ENCODE measurements at places on chromosomes 7 and 10.

DNA sequence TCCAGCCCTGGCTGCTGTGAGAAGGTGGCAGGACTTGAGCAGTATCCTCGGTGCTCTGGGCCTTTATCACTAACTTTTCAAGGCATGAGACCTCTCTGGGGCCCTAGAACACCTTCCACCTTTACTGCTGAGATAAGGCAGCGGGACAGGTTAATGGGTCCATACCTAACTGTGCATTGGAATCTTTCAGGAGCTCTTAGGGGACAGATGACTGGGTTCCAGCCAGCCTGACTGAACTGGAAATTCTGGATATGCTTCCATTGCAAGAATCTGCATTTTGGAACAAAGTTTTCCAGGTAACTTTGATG, 73.0 kb downstream of the ATXN7L1 start:
- DNase-seq = no peak

DNA sequence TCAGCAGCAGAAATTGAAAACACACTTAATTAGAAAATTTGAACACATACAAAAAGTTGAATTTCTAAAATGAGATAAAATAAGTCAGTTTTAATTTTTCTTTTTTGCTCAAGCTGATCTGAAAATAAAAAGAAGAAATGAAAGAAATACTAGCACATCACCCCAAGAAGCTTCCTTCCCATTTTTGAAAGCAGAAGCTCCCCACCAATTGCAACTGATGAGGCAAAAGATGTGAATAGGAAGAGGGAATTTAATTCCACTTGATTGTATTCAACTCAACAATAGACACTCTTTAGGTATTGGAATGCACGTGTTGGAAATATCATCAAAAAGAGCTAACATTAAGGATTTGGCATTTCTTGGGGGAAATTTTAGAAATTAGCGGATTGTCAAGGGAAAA, 175.8 kb downstream of the TRIL start:
- no peak for DNase-seq

GRCh38 chr10:408236-408635, 273.0 kb downstream of the ZMYND11 start:
- DNase-seq = no peak

DNA sequence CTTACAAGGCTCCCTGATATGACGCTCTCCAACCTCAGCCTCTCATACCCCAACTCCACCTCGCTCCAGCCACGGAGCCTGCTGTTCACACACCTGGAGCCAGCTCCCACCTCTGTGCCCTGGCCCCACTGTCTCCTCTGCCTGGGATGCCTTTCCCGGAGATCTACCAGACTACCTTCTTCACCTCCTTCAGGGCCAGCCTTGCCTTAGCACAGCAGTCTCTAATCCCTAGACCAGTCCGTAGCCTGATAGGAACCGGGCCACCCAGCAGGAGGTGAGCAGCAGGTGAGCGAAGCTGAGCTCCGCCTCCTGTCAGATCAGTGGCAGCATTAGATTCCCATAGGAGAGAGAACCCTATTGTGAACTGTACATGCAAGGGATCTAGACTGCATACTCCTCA, 23.2 kb upstream of the SMURF1 start:
- no peak for DNase-seq

DNA sequence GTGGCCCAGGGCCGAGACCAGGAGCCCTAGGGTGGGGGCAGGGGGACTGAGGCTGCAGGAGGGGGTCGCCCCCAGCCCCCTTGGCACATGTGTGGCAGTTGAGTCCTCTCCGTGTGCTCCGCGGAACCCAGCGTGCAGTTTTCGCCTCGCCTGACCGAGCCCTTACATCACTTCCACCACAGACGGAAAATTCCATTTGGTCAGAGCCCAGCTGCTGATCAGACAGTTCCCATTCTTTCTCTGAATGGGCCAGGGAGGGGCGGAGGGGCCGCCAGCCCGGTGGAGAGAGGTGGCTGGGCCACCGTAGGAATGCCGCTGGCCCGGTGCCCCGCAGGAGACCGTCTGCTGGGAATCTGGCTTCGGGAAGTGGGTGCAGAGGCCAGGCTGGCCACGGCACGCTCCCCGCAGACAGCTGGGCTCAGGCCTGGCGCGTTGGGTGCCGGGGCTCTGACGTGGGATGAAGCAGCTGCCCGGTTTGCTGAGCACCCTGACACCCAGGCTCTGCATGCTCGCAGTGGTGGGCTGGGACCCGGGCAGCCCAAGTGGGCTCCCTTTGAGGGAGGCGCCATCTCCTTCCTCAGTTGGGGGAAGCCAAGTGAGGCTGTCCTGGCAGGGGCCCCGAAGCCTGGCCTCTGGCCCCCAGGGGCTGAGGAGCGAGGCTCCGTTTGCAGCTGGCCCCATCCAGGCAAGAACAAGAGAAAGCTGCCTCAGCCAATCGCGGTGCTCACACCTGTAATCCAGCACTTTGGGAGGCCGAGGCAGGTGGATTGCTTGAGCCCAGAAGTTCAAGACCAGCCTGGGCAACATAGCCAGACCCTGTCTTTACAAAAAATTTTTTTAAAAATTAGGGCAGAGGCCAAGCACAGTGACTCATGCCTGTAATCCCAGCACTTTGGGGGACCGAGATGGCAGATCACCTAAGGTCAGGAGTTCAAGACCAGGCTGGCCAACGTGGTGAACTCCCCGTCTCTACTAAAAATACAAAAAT, 9.9 kb downstream of the TTYH3 start:
- DNase-seq = no peak

- DNase-seq = no peak
Measured at GRCh38 chr7:117986645-117987269, 113.5 kb upstream of the CTTNBP2 start.

DNA sequence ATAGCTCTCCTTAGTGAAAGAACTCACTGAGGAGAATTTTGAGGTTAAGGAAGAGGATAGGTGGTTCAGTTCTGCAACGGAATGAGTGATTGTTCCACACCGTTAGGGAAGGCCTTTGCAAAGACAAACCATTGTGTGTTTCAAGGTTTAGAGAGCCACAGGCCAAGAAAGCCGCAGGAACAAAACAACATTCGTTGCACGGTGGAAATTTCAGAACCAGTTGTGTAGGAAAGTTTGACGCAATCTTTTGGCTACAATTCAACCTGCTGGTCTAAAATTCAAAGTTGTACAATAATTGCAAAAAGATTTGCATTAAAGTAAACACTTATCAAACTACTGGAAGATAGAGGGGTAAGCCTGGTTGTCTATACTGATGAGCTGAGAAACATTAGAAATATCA, 91.4 kb downstream of the FAM107B start:
- DNase-seq = no peak

- no peak for DNase-seq
Measured at GRCh38 chr7:148436135-148436534, 154.4 kb upstream of the C7orf33 start.

GRCh38 chr10:86684331-86685097, 16.2 kb downstream of the LDB3 start:
- DNase-seq = no peak

DNA sequence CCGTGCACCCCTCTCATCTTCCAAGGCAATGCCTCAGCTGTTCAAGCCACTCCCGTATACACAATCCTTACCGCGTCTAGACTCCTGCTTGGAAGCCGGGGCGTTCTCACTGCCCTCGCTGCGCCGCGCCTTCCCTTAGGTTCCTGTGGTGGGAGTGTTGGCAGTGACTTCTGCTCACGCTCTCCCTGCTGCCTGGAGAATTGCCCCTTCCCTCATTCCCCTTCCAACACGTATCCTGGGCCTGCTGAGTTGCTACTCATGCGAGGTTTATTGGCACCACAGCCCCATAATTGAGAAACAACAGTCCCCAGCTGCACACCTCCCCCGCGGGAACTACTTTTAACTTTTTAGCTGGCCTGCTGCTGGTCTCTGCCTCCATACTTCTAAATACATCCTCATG, 31.9 kb downstream of the RBM17 start:
- no peak for DNase-seq

DNA sequence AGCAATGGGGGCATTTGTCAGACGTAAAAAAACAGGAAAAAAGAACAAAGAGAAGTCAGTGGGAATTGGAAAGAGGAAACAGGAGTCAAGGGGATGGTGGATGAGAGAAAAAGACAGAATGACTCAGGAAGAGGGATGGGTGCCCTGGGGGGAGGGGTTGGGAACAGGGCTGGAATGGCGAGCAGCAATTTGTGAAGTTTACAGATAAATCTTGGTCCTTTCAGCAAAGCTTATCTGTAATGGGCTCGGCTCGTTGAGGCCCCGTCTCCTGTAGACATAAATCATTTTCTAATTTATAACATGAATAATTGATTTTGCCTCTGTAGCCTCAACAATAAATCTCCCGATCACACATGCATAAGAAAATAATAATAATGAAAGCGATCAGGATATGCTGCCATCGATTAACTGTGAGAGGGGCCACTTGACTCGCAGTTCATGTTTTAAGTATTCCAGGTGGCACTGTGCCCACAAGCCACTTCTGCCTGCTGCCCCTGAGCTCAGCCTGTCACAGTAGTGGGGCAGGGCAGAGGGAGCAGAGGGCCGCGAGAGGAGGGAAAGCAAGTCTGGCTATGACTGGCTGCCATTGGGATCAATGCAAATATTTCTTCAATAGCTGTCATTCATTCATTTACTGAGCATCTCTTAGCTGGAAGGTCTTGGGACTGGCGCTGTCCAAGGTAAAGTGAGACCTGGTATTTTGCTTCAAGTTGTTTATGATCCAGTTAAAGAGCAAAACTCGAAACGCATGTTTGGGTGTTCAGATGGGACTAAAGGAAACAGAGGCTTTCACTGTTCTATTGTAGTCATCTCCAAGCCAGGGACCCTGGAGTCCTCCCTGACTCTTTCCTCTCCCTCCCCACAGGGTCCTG, 47.4 kb upstream of the R3HCC1L start:
- no peak for DNase-seq

GRCh38 chr7:17234398-17235031, 63.9 kb upstream of the AHR start:
- peak; percentile 60 for DNase-seq

DNA sequence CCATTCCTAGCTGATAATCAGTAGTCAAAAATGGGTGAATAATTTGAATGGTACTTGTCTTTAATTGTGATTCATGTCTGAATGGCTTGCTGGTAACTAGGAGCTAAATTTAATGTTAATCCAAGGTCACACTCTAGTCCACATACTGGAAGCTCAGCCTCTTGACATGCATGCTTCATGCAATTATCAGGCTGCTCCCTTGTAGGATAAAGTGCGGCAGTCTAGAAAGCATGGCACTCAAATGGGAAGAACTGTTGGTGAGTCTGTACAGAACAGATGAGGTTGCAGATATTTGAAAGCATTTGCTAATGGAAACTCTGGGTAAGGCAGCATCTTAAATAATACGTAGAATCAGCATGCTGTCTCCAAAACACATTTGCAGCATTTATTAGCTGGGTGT, 499.4 kb downstream of the AUTS2 start:
- no peak for DNase-seq

DNA sequence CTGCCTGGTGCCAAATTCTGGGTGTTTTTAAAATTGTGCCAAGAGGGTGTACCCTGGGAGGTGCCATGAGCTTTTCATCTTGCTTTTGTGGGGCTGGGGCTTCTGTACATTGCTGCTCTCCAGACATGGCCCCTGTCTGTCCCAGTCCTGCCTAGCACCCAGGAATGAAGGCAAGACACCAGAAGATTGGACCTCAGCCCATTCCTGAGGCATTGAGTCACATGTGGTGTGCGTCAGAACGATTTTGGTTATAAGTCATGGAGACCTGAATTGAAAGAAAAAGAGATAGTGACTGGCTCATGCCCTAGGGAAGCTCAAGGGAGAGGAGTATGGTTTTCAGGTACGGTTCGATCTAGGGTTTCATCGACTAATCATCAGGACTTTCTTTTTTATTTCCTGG, 493.2 kb downstream of the TYW1 start:
- no peak for DNase-seq

DNA sequence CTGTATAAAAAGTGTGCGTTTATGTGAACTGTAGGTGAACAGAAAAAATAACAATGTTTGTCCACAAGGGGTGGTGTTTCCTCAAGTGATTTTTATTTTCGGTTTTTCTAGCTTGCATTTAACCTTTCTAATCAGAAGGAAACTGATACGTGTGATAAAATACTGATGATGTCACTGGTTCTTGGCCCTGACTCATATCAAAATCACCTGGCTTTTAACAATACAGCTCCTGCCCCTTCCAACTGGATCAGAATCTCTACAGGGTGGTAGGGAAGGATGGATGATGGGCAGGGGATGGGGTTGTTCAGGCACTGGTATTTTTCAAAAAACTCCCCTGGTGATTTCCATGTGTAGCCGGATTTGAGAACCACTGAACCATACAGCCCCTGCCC, 10.9 kb downstream of the NPFFR1 start:
- DNase-seq = no peak

DNA sequence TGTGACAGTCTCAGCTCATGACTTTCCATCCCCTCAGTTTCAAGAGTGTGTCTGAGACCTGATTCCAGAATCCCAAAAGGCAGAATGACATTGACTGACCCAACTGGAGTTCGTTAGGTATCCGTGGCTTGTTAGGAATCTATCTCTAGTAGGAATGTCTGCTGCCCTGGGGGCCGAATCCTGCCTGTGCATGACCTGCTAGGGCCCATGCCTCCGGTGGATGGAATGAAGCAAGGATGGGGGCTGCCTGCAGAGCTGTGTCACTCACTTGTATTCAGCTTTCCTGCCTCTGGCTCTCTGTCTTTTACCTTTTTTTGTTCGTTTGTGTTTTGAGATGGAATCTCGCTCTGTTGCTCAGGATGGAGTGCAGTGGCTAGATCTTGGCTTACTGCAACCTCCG, 129.5 kb downstream of the SDK1 start:
- no peak for DNase-seq

All from stimulated activated naive CD4-positive, alpha-beta T cell treated with Interleukin-2 at 50 U/mL for 16 hours (primary cell).